ENCODE measurements at places on chromosomes 2 and 18. TPM values are rescaled to one million over a fixed set of nuclear protein-coding genes. Genes with fewer than 3 reads are reported as not detected.

Gene GULP1
- not detected for total RNA-seq

Gene REV1
- total RNA-seq, result 48.9 TPM

Gene TUBA3E
- not detected for total RNA-seq

Gene THUMPD2
- 19.2 TPM for total RNA-seq

Gene DSG1
- not detected for total RNA-seq

Gene SLC16A14
- total RNA-seq, result 4.0 TPM

Gene FOXI3
- total RNA-seq, result not detected

Gene SNRPD1
- total RNA-seq, result 182 TPM

GRCh38 chr2:74441690-74442482, at the start of gene RTKN:
Gene RTKN (minus strand): TSS chr2:74441937. CDS start chr2:74441816, 121 bp downstream.
- DNase-seq, result peak; percentile 80

DNA sequence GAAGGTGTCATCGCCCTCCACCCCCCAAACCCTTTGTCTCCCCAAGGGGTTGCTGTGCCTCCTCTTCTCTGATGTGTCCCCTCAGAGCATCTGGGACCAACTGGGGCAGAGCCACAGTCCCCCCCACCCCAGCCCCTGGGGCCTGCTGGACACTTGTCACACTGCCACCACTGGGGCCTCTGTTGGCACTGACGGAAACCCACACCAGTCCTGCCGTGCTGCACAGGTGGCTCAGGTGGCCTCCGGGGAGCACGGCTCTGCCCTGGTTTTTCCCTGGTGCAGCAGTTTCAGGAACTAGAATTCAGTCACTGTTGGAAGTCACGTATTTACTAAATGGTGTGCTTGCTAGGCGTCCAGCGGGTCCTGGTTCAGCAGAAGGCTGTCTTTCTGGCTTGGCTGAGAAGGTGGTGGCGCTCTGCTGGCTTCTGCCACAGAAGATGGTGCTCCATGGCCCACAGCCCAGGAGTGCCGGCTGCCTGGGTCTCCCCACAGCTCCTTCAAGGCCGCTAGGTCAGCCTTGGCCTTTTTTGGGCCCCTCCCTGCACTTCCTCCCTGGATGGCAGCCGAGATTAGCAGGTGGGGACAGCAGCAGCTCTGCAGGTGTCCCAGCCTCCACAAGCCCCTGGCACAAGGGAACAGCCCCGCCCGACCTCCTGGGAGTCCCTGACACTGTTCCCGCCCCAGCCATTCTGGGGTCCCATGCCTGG, 18.6 kb upstream of the KLHL30 start:
- DNase-seq, result no peak

DNA sequence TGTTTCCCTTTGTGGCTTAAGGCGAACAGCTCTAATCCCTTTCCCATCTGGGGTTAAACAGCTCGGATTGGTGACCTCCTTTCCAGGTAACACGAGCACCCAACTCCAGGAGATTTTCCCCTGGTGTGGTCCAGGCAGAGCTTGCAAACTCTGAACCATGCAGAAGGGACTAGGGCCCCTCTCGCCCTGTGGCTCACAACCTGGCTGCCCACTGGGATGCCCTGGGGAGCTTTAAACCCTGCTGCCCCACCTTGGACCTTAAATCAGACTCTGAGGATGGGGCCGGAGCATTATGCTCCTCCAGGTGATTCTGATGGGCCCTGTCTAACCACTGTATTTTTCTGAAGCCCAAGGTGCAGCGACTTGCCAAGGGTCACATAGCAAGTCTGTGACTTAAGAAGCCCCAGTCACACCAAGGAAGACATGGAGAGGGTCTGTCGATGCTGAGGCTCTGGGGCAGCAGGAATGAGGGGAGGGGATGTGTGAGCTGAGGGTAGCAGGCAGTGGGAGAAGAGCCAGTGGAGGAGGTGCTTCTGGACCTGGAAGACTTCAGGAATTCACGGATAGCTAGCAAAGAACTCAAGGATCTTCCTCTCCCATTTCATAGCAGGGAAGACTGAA, 5.9 kb downstream of the ARID5A start:
- DNase-seq, result no peak

- DNase-seq, result no peak
These were observed 8.7 kb downstream of the IMPA2 start for GRCh38 chr18:11989966-11990380.

- DNase-seq, result no peak
These were observed 1633.7 kb upstream of the CELF4 start for GRCh38 chr18:39199231-39199855.

- DNase-seq, result no peak
These were observed 50.8 kb upstream of the MYCN start for GRCh38 chr2:15889442-15890123.

DNA sequence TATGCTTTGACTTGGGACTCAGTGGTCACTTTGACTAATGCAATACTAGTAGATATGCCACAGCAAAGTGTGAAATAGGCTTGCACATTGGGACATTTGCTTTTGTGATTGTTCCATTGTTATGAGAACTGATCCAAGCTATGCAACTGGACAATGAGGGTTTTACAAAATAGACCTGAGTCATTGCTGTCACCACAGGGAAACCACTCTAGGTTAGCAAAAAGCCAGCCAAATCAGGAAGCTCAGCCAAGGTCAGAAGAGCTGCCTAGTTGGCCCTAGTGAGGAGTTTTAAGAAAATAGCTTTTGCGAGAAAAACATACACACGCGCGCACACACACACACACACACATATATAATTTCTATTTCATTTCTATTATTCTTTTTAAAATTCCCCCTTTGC, 452.4 kb upstream of the CDH7 start:
- DNase-seq, result no peak

- no peak for DNase-seq
These were observed 81.7 kb downstream of the FEZ2 start for GRCh38 chr2:36516136-36516870.

DNA sequence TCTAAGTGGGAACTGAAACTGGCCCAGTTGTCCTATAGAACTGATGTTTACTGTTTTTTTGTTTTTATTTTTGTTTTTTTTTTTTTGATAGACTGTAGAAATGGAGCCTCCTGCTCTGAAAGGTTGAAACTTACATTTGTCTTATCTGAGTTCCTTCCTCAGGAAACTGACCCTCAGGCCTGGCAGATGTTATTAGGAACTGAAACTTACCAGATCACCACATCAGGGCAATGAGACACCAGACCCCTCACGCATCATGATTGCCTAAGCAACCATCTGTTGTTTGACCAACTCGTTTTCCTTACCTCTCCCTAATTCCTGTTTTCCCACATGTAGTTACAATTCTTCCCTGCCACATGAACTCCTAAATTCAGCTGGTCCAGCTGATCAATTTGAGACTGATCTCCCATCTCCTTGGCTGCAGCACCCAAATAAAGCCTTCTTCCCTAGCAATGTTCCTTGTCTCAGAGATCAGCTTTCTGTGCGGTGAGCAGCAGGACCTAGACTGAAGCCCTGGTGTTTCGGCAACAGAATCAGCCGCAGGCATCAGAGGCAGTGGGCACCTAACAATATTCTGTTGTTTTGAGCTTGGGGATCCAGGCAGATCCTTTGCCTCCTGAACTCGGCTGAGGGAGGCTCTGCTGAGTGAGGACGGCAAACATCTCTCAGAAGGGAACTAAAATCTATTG, 96.8 kb downstream of the MSH2 start:
- no peak for DNase-seq

Measured in activated CD4-positive, alpha-beta T cell treated with anti-CD3 and anti-CD28 coated beads, Interleukin-2, amount 10 ng/mL, durations not matched to agents 24 days and 14 days (primary cell).